ENCODE measurements at places on chromosomes 1 and 21. TPM values are rescaled to one million over a fixed set of nuclear protein-coding genes. Genes with fewer than 3 reads are reported as not detected.

The AMPD1 gene
- not detected for total RNA-seq

- no peak for ATAC-seq
Measured at GRCh38 chr1:179779645-179780272, 36.7 kb downstream of the FAM163A start.

The CR1 gene
- total RNA-seq: 0.17 TPM

The GIPC2 gene
- total RNA-seq: 0.35 TPM

GRCh38 chr1:48889082-48889481, 112.4 kb upstream of the BEND5 start:
- no peak for ATAC-seq

The S100A5 gene
- total RNA-seq: 9.6 TPM

DNA sequence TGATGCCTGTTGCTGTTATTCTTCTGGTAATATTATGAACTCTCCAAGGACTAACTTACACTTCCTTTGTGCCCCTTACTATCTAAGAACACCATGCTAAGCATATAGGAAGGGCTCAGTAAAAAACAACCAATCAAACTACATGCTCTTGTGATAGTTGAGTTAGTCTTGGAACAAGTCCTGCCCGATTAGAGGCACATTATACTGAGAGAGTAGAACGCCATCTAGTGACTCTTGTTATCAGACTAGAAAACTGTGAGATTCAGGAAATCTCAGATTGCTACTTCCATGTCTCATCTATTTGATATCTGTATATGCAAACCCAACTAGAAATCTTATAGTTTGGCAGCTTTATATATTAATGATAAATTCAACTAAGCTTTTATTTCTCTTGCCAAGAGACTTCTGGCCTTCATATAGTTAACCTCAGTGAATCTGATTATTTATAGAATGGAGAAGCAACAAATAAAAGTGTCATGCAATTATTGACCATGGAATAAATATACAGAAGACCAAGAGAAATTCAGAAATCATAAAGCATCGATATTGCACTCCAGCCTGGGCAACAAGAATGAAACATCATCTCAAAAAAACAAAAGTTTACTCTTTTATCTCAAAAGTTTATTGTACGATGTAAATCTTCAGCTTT, 7.8 kb upstream of the SRRM1 start:
- ATAC-seq: peak; percentile 71

DNA sequence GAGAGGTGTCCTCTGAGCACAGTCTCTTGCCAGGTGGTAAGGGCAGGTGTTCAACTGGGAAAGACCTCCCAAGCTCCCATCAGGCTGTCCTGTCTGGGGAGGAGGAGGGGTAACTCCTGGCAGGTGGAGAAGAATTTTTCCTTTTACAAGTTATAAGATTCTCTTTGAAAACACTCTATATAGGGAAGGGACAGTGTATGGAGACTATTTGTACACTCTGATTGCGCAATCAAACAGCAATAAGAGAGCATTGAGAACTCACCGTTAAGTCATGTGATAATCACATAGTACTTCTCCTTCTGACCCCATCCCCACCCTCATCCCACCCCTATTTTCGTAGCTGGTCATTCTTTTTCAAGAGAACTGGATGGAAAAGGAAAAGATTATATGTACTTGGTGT, 179.3 kb upstream of the ZNF644 start:
- no peak for ATAC-seq

The C1QC gene
- total RNA-seq: not detected

DNA sequence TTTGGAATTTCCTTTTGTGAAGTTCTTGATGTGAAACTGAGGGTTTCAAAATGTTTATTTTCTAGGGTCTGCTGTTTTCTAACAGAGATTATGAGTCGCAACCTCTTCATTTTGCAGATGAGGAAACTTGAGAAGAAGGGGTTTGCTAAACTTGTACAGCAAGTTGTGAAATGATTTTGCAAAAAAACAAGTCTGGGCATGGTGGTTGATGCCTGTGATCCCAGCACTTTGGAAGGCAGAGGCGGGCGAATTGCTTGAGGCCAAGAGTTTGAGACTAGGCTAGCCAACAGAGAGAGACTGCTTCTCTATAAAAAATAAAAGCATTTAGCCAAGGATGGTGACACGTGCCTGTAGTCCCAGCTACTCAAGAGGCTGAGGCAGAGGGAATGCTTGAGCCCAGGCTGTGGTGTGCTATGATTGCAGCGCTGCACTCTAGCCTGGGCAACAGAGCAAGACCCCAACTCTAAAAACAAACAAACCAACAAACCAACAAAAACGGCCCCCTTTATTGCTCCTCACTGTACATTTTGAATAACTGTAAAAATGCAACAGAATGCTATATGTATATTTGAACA, 9.9 kb downstream of the TRIM67 start:
- no peak for ATAC-seq

DNA sequence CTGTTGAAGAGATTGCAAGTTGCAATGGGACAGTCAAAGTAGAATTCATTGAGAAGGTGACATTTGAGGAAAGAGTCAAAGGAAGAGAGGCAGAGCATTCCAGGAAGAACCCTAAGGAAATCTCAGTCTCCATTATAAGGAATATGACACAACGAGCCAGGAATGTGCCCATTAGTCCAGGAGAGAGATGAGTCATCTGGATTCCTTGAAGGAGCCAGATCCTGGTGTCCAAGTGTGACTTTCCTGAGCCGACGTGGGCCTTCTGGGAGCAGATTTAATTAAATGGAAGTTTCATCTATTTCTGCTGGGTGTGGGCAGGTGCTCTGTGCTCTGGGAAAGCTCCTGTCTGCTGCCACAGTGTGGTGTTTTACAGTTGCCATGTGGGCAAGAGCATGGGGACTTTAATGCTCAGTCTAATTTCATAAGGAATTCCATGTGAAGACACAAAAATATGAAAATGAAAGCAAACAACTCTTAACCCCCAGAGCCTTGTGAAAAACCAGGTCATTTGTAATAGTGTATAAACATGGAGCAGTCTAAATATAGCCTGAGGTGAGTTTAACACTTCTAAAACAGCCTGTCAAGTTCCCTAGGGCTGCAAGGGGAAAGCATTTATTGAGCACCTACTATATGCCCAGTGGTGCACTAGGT, 111.4 kb upstream of the ARTN start:
- ATAC-seq: no peak

The WNT2B gene
- total RNA-seq: 0.48 TPM

The GOLT1A gene
- total RNA-seq: not detected

DNA sequence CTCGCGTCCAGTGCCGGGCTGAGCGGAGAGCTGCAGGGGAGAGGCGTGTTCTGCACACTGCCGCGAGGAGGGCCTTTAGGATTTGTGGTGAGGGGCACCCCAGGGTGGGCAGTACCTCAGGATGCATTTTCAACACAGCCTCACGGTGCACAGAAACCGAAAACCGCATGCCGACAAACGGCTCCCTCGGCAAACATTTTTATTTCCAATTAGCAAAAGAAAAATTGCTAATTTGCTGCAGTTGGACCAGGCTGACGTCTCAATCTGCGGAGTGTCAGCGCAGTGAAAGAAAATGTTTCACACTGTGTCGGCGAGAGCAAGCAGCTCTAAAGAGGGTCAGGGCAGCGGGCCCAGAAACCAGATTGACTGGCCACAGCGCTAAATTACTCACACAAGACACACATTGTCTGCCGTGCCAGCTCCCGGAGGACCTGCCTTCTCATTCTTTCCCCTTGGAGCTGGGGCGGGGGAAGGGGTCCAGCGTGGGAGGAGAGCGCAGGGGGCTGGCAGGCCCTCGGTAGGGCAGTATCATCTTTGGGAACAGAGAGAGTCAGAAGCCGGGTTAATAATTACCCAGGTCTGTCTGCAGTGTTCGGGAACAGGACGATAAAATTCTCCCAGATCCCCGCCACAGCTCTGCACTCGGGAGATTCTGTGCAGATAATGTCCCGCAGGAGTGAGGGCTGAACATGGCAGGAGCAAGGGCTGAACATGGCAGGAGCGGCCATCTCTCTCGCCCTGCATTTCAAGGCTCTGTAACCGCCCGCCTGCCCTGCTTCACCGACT, 150.2 kb downstream of the PRDM16 start:
- no peak for ATAC-seq

GRCh38 chr1:179817056-179817455, 60.5 kb downstream of the TOR1AIP2 start:
- no peak for ATAC-seq

The SYNJ1 gene
- 22.5 TPM for total RNA-seq

The MMEL1 gene
- total RNA-seq: 0.54 TPM

- no peak for ATAC-seq
Measured at GRCh38 chr1:235351441-235351840, 15.8 kb upstream of the TBCE start.

DNA sequence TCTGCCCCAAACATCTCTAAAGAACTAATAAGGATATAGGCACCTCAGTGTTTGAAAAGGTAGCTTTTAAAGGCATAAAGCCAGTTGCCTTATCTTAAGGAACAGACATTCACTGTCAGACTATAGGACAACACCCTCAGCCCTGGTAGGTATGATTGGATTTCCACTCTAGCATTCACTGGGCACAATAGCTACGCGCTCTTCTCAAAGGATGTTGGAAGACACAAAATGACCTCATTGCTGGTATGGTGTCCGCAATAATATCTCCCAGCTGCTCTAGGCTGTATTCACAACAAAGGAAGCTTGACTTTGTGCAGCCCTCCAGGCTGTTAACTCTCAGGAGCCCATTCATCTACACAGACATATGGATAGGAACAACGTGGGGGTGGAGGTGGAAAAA, 119.4 kb upstream of the CXADR start:
- no peak for ATAC-seq

The PKP1 gene
- not detected for total RNA-seq

All from activated T-helper 17 cell treated with anti-CD3 and anti-CD28 coated beads, Interleukin-2, amount 50 U/mL, for 72 hours (primary cell).